ENCODE measurements at places on chromosomes 5 and 9.
A peak's percentile ranks its signal among the peaks of the same experiment; 100 is the strongest.

GRCh38 chr9:8542537-8542936 is 743.0 kb upstream of the DMAC1 start:
- H3K4me1 ChIP-seq: no peaks in the 10 kb centered on the region
- no peak overlapping the region for H3K4me3 ChIP-seq
- peak; percentile 21 for DNase-seq
- no peak overlapping the region for H3K27ac ChIP-seq
- H3K36me3 ChIP-seq: no peaks in the 10 kb centered on the region

DNA sequence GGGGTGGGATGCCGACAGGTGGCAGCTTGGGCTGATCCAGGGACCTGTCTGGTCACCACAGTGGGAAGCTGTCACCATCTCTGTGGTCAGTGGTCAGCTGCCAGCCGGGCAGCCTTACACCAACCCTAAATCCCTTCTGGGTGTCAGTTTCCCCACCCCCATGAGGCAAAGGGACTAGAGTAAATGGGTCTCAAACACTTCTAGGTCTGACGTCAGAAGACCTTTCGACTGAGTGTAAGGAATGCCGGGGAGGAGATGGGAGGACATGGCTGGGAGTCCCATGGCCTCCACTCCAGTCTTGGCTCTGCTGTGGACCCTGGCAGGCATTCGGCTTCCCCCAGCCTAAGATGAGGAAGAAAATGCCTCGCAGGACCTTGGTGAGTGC is 40.3 kb upstream of the SLC25A51 start:
- no peak for DNase-seq
- H3K4me1 ChIP-seq: peaks cover 64% of the 10 kb centered on the region
- H3K4me3 ChIP-seq: no peak overlapping the region
- H3K36me3 ChIP-seq: peaks cover 40% of the 10 kb centered on the region
- H3K27ac ChIP-seq: no peak overlapping the region

GRCh38 chr5:163596608-163597315 is 91.3 kb downstream of the MAT2B start:
- H3K27me3 ChIP-seq: no peaks in the 10 kb centered on the region
- H3K36me3 ChIP-seq: no peaks in the 10 kb centered on the region
- peaks cover 6% of the 10 kb centered on the region for H3K4me1 ChIP-seq
- H3K4me3 ChIP-seq: no peak overlapping the region
- no peak overlapping the region for H3K27ac ChIP-seq

GRCh38 chr5:163563880-163564279 is 58.5 kb downstream of the MAT2B start:
- H3K4me1 ChIP-seq: peaks cover 10% of the 10 kb centered on the region
- H3K27ac ChIP-seq: no peak overlapping the region

- no peaks in the 10 kb centered on the region for H3K36me3 ChIP-seq
- H3K27ac ChIP-seq: no peak overlapping the region
- no peak overlapping the region for H3K4me3 ChIP-seq
- no peaks in the 10 kb centered on the region for H3K4me1 ChIP-seq
Measured at GRCh38 chr5:60687927-60688720, 11.8 kb downstream of the DEPDC1B start.

GRCh38 chr9:974996-975739 is 1.3 kb upstream of the DMRT3 start:
- H3K27me3 ChIP-seq: peaks cover 98% of the 10 kb centered on the region
- H3K4me3 ChIP-seq: no peak overlapping the region
- H3K4me1 ChIP-seq: peaks cover 44% of the 10 kb centered on the region
- H3K36me3 ChIP-seq: no peaks in the 10 kb centered on the region
- no peak for DNase-seq
- no peak overlapping the region for H3K27ac ChIP-seq

DNA sequence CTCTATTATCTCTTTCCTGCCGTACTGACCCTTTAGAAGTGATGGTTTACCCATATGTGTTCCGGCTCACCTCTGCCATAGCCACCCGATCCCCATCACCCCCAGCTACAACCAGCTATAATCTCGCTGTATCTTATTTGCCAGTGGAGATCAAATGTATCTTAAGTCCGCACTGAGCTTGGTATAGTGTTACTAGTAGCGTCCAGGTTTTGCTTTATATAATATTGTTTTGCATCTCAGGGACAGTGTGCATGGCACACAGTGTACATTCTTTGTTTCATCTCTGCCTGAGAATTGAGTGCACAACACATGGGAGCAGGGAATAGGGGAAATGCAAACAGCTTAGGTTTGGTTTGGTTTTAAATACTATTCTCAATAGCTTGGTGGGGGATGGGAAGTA is 135.8 kb upstream of the SNX2 start:
- DNase-seq: no peak
- no peak overlapping the region for H3K27ac ChIP-seq
- H3K4me1 ChIP-seq: no peaks in the 10 kb centered on the region
- no peak overlapping the region for H3K4me3 ChIP-seq
- H3K36me3 ChIP-seq: no peaks in the 10 kb centered on the region
- no peaks in the 10 kb centered on the region for H3K27me3 ChIP-seq

DNA sequence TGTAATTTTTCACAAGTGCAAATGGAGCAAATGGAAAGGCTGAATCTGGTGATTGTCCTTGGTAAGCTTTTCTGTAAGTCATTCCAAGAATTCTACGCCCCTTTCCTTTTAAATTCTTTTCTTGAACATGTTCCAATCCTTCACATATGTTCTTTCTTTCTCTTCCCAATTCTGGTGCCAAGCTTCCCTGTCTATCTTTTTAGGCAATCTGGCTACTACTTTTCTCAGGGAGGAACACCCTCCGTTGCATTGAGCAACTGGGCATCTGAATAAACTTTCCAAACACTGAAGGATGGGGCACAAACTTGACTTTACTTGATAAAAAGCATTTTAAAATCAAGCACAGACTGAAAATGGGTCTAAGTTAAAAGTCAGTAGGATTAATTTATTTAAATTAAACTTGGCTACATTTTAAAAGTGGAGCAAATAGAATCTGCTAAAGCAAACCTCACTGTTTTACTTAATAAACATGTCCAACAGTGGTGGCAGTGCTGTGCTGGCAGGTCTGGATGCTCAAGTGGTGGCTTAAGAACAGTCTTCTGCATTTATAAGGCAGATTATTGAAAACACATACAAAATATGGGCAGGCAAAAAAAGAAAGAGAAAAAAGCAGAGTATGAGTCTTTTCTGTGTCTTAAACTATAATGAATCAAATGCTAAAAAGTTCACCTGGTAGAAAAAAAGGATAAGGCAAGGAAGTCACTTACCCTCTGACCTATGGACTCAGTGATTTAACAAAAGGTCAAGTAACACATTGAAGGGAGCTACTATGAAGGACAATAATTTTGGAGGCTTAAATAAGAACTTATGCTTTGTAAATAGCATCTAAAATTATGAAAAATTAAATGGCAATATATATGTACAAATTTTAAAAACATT is 5.4 kb downstream of the ELL2 start:
- peaks cover 3% of the 10 kb centered on the region for H3K27me3 ChIP-seq
- DNase-seq: no peak
- no peak overlapping the region for H3K27ac ChIP-seq
- H3K4me3 ChIP-seq: no peak overlapping the region
- peaks cover 17% of the 10 kb centered on the region for H3K4me1 ChIP-seq

DNA sequence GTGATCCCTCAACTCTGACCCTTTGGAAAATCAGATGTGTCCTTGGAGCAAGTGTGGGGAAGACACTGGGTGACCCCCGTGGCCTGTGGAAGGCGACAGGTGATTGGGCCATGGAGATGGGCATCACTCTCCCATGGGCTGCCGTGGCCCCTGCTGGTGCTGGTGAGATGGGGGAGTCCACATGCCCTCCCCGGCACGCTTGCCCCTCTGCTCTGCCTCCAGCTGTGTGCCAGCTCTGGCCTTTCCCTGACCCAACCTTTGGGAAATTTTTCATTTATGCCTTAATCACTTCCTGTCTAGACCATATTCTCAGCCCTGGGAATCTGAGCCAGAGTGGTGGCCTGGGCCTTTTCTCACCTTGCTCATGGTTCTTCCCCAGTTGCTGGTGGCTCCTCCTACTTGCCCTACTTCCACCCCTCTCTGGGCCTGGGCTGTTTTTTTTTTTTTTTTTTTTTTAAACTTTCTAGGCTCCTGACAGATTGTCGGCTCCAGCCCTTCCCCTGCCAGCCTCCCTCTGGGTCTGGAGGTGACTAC is 56.6 kb downstream of the RGS3 start:
- H3K4me1 ChIP-seq: peaks cover 30% of the 10 kb centered on the region
- H3K27me3 ChIP-seq: no peaks in the 10 kb centered on the region
- H3K27ac ChIP-seq: no peak overlapping the region
- no peak for DNase-seq
- no peak overlapping the region for H3K4me3 ChIP-seq
- peaks cover 22% of the 10 kb centered on the region for H3K36me3 ChIP-seq

DNA sequence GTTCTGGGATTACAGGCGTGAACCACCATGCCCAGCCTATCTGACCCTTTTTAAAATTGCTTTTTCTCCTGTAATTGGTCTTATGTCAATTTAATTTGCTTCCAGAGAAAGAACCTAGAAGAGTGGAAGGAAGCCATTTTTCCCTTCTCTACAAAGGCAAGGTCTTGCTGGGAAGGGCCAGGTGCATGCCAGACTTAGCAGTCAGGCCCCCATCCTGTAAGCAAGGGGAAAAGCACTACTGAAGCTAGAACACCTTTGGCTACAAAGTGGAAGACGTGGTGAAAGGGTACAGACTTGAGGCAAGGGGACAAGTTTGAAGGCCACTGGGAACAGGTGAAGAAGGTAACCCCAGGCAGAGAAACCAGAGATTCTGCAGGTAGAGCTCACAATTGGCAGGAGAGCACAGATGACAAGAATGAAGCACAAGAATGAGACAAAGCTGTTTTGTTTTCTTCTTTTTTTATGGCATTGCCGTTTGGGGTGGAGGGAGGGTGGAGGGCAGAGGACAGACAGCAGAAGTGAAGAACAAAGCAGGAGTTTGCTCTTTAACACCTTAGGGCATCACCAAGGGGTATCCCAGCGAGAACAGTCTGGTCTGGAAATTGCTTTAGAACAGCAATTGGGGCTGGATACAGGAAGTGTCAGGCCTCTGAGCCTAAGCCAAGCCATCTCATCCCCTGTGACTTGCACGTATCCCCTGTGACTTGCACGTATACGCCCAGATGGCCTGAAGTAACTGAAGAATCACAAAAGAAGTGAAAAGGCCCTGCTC is 72.9 kb downstream of the SERINC5 start:
- peaks cover 10% of the 10 kb centered on the region for H3K4me1 ChIP-seq
- no peaks in the 10 kb centered on the region for H3K36me3 ChIP-seq

DNA sequence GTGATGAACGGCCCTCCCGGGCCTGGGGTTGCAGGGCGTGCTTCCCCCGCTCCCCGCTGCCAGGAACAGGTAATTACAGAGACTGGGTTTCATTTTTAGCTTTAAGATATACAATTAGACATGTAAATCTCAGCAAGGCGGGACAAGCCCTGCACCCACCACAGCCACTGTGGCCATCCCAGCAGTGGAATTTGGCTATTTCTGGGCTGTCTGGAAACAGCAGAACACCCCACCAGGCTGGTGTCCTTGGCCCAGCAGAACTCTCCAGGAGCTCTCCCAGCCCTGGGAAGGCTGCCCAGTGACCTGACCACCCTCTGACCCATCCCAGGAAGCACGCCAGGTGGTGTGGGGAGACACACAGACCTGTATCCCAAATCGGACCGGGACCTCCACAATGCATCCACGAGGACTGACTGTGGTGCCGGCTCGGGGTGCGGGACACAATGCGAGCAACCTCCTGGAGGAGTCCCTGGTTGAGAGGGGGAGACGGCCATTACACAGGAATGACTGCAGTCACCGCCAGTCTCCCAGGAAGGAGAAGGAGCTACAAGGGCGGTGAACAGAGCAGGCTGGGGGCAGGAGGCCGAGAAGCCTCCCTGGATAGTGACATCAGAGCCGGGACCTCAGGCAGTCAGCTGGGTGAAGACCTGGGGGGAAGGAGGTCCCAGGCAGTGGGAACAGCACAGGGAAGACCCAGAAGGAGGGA is 17.3 kb downstream of the EEIG1 start:
- no peaks in the 10 kb centered on the region for H3K27me3 ChIP-seq
- H3K36me3 ChIP-seq: peaks cover 25% of the 10 kb centered on the region
- H3K27ac ChIP-seq: peak overlapping the region; percentile 40
- no peak overlapping the region for H3K4me3 ChIP-seq

- no peaks in the 10 kb centered on the region for H3K36me3 ChIP-seq
- no peak overlapping the region for H3K27ac ChIP-seq
- H3K4me1 ChIP-seq: peaks cover 63% of the 10 kb centered on the region
- DNase-seq: no peak
- no peak overlapping the region for H3K4me3 ChIP-seq
Measured at GRCh38 chr5:139641116-139642080, 6.8 kb upstream of the CXXC5 start.

DNA sequence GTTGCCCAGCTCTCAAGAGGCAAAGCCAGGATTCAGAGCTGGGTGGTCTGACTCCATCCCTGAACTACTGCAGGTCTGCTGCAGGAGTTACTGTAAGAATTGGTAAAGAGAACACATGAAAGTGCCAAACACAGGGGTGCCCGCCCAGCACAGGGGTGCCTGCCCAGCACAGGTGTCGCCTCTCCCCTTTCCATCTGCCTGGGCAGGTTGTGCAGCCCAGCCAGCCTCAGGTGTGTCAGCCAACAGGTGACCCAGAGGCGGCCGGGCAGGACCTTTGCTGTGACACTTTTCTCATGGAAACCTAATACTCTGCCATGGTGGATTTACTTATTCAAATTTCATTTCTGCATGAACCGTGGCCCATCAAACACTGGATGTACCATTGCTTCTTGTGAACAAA is 289.7 kb upstream of the IRX4 start:
- H3K4me3 ChIP-seq: no peak overlapping the region
- H3K36me3 ChIP-seq: no peaks in the 10 kb centered on the region
- peaks cover 31% of the 10 kb centered on the region for H3K4me1 ChIP-seq
- peaks cover 21% of the 10 kb centered on the region for H3K27me3 ChIP-seq
- no peak for DNase-seq

DNA sequence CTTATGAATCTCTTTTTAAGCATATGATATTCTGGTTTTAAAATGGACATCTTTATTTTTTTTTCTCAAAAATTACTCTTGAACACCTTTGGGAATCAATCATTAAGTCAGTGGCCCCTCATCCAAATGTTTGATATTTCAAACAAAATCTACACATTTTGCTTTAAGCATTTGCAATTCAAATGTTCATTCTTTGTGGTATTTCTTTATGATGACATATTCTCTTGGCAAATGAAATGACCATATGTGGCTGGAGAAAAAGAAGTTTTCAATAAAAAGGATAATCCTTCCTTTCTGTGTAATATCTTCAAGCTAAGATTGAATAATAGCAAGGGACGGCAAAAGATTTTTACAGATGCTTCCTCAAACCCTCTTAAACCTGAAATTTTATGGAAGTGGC is 420.8 kb downstream of the MTRR start:
- H3K27me3 ChIP-seq: no peaks in the 10 kb centered on the region
- H3K36me3 ChIP-seq: no peaks in the 10 kb centered on the region
- no peak overlapping the region for H3K27ac ChIP-seq
- H3K4me3 ChIP-seq: no peak overlapping the region
- DNase-seq: no peak

DNA sequence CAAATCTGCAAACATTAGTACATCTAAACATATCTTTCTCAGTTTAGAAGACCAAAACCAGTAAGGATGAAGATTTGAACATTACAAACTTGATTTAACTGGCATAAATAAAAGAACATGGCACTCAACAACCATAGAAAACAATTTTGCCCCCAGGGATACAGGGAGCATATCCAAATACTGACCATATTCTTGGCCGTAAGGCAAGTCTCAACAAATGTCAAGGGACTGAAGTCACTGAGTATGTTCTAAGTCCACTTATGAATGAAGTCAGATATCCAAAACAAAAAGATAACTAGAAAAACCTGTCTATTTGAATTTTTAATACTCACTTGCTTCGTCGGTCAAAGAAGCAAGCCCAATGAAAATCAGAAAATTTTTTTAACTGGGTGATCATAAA is 14.1 kb downstream of the FEM1C start:
- no peak overlapping the region for H3K27ac ChIP-seq
- H3K27me3 ChIP-seq: no peaks in the 10 kb centered on the region
- no peak overlapping the region for H3K4me3 ChIP-seq

GRCh38 chr5:170761048-170761707 is 22.3 kb upstream of the GABRP start:
- no peaks in the 10 kb centered on the region for H3K36me3 ChIP-seq
- no peaks in the 10 kb centered on the region for H3K27me3 ChIP-seq
- H3K4me3 ChIP-seq: no peak overlapping the region
- no peak overlapping the region for H3K27ac ChIP-seq
